ENCODE measurements at places on chromosomes 12 and 14.

GRCh38 chr12:39816671-39817185, 197.1 kb upstream of the ABCD2 start:
- no peaks in the 10 kb centered on the region for H3K36me3 ChIP-seq
- no peak for DNase-seq
- H3K27ac ChIP-seq = no peak overlapping the region
- H3K4me1 ChIP-seq = no peaks in the 10 kb centered on the region
- H3K4me3 ChIP-seq = no peak overlapping the region

GRCh38 chr12:42140901-42141300, 3.8 kb downstream of the GXYLT1 start:
- peaks cover 36% of the 10 kb centered on the region for H3K4me1 ChIP-seq
- H3K27ac ChIP-seq = no peak overlapping the region
- H3K4me3 ChIP-seq = no peak overlapping the region
- no peaks in the 10 kb centered on the region for H3K36me3 ChIP-seq
- no peak for DNase-seq

GRCh38 chr14:67002994-67003753, 186.1 kb upstream of the GARIN2 start:
- no peak for DNase-seq
- H3K27me3 ChIP-seq = no peaks in the 10 kb centered on the region
- H3K27ac ChIP-seq = no peak overlapping the region
- H3K36me3 ChIP-seq = no peaks in the 10 kb centered on the region

- H3K4me3 ChIP-seq = peak overlapping the region; percentile 27
- DNase-seq = no peak
- H3K4me1 ChIP-seq = peaks cover 6% of the 10 kb centered on the region
- no peak overlapping the region for H3K27ac ChIP-seq
- no peaks in the 10 kb centered on the region for H3K27me3 ChIP-seq
Observed at GRCh38 chr12:9240776-9241175, 32.6 kb upstream of the PZP start.

GRCh38 chr14:34460841-34461240, 1.2 kb downstream of the SPTSSA start:
- H3K27ac ChIP-seq = peak overlapping the region; percentile 89
- H3K4me1 ChIP-seq = peaks cover 18% of the 10 kb centered on the region
- no peaks in the 10 kb centered on the region for H3K36me3 ChIP-seq
- peak overlapping the region; percentile 63 for H3K4me3 ChIP-seq
- DNase-seq = no peak

GRCh38 chr14:87961246-87961645, 31.7 kb downstream of the GALC start:
- no peaks in the 10 kb centered on the region for H3K36me3 ChIP-seq
- H3K27ac ChIP-seq = no peak overlapping the region
- H3K27me3 ChIP-seq = no peaks in the 10 kb centered on the region
- no peak for DNase-seq

DNA sequence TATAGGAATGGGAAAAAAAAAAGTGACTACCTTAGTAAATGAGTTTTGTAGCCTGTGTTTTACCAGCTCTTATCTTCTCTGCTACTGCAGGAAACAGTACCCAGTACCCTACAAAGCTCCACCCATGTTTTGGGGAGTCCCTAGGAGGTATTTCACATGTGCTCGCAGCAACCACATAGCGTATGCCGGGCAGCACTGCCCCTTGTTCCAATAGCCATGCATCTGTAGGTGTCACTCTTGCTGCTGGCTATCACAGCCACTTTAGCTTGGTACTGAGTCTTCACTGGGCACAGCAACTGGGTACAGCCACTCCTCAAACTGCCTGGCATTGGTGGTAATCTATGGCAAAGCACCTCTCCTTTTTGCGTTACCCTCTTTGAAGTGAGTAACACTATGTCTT, 2.0 kb upstream of the MDM1 start:
- H3K4me1 ChIP-seq = peaks cover 17% of the 10 kb centered on the region
- no peak overlapping the region for H3K4me3 ChIP-seq
- H3K27ac ChIP-seq = no peak overlapping the region
- DNase-seq = no peak
- H3K27me3 ChIP-seq = no peaks in the 10 kb centered on the region

- no peak overlapping the region for H3K27ac ChIP-seq
- no peak for DNase-seq
- peaks cover 71% of the 10 kb centered on the region for H3K27me3 ChIP-seq
- H3K36me3 ChIP-seq = no peaks in the 10 kb centered on the region
- H3K4me1 ChIP-seq = no peaks in the 10 kb centered on the region
Observed at GRCh38 chr14:76129851-76130576, 21.7 kb upstream of the GPATCH2L start.

GRCh38 chr12:23950775-23951451, 1.4 kb upstream of the SOX5 start:
- H3K4me3 ChIP-seq = peak overlapping the region; percentile 35
- no peak overlapping the region for H3K27ac ChIP-seq
- peaks cover 31% of the 10 kb centered on the region for H3K27me3 ChIP-seq
- peak; percentile 50 for DNase-seq

DNA sequence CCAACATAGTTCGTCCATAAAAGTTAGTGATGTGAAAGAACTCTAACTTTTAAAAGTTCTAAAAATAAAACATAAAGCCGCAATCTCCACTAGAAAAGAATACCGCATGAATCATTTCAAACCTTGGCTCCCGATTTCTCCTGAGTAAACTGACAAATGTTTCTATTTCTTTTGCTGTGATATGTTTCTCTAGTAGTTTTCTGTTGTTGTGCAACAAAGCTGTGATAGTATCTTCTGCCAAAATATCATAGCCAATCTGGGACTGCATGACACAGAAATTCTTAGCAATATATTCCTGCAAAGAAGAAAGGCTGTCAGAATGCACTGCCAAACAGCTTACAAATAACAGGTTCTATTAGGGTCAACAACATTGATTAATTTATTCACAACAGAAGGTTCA, 174.0 kb downstream of the ITPR2 start:
- peaks cover 65% of the 10 kb centered on the region for H3K36me3 ChIP-seq
- H3K27ac ChIP-seq = no peak overlapping the region
- no peaks in the 10 kb centered on the region for H3K27me3 ChIP-seq
- H3K4me3 ChIP-seq = no peak overlapping the region
- H3K4me1 ChIP-seq = no peaks in the 10 kb centered on the region

- H3K27me3 ChIP-seq = no peaks in the 10 kb centered on the region
- peaks cover 43% of the 10 kb centered on the region for H3K4me1 ChIP-seq
- no peak overlapping the region for H3K4me3 ChIP-seq
- H3K36me3 ChIP-seq = no peaks in the 10 kb centered on the region
- H3K27ac ChIP-seq = no peak overlapping the region
Observed at GRCh38 chr12:32450768-32451167, 51.4 kb downstream of the FGD4 start.

GRCh38 chr12:120999191-121000120, 16.8 kb downstream of the C12orf43 start:
- H3K27ac ChIP-seq = no peak overlapping the region
- H3K27me3 ChIP-seq = no peaks in the 10 kb centered on the region
- H3K4me3 ChIP-seq = no peak overlapping the region
- H3K4me1 ChIP-seq = no peaks in the 10 kb centered on the region

GRCh38 chr14:32710731-32711680, 227.7 kb upstream of the NPAS3 start:
- no peaks in the 10 kb centered on the region for H3K4me1 ChIP-seq
- H3K27me3 ChIP-seq = no peaks in the 10 kb centered on the region
- no peak overlapping the region for H3K27ac ChIP-seq
- DNase-seq = no peak
- H3K4me3 ChIP-seq = no peak overlapping the region

DNA sequence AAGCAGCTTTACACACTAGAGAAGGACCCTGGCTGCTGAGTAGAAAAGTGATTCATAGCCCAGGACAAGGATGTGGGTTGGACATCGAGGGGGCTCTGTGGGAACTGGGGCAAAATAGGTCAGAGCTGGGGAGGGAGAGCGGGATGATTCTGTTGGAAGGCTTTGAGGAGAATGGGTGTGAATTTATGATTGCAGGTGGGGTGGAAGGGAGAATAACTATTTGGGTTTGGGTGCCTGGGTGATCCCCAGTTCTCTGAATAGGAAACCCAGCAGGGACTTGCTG, 13.1 kb downstream of the SERPINA3 start:
- H3K4me3 ChIP-seq = no peak overlapping the region
- H3K27ac ChIP-seq = no peak overlapping the region
- DNase-seq = no peak
- H3K36me3 ChIP-seq = no peaks in the 10 kb centered on the region
- no peaks in the 10 kb centered on the region for H3K27me3 ChIP-seq

- no peak overlapping the region for H3K27ac ChIP-seq
- H3K4me1 ChIP-seq = peaks cover 9% of the 10 kb centered on the region
- H3K4me3 ChIP-seq = no peak overlapping the region
- H3K36me3 ChIP-seq = no peaks in the 10 kb centered on the region
Observed at GRCh38 chr14:81454572-81455218, 54.6 kb upstream of the STON2 start.

GRCh38 chr14:75249958-75250336, 28.7 kb upstream of the FOS start:
- no peak for DNase-seq
- H3K36me3 ChIP-seq = no peaks in the 10 kb centered on the region
- no peaks in the 10 kb centered on the region for H3K27me3 ChIP-seq
- H3K4me1 ChIP-seq = peaks cover 3% of the 10 kb centered on the region

DNA sequence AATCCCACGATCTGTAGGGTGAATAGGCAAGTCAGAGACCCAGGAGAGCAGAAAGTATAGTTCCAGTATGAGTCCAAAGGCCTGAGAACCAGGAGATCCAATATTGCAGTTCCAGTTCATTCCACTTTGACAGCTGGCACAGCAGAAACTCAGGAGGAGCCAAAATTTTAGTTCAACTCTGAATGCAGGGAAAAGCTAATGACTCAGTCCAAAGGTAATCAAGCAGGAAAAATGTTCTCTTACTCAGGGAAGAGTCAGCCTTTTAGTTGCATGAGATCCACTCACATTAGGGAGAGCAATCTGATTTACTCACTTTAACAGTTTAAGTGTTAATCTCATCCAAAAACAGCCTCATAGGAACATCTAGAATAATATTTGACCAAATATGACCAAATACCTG, 130.2 kb upstream of the LRFN5 start:
- no peak for DNase-seq
- H3K36me3 ChIP-seq = no peaks in the 10 kb centered on the region
- no peaks in the 10 kb centered on the region for H3K27me3 ChIP-seq
- no peaks in the 10 kb centered on the region for H3K4me1 ChIP-seq
- H3K4me3 ChIP-seq = no peak overlapping the region

DNA sequence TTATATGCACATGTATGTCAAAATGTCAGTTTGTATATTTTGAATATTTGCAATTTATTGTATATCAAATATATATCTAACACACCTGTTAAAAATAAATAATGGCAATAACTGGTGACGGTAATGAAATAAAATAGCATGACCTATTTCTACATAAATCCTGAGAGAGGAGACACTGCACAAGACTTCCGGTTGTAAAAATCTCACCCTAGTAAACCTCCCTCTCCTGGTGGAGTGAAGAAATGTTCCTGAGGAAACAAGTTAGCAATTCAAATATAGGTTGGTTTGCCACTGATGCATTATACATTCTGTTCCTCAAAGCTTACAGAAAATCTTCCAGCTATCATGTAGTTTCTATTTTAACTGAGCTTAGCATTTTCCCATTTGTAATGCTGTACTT, 166.1 kb upstream of the SYT10 start:
- H3K36me3 ChIP-seq = no peaks in the 10 kb centered on the region
- no peaks in the 10 kb centered on the region for H3K4me1 ChIP-seq
- H3K27me3 ChIP-seq = no peaks in the 10 kb centered on the region
- no peak for DNase-seq
- H3K4me3 ChIP-seq = no peak overlapping the region

DNA sequence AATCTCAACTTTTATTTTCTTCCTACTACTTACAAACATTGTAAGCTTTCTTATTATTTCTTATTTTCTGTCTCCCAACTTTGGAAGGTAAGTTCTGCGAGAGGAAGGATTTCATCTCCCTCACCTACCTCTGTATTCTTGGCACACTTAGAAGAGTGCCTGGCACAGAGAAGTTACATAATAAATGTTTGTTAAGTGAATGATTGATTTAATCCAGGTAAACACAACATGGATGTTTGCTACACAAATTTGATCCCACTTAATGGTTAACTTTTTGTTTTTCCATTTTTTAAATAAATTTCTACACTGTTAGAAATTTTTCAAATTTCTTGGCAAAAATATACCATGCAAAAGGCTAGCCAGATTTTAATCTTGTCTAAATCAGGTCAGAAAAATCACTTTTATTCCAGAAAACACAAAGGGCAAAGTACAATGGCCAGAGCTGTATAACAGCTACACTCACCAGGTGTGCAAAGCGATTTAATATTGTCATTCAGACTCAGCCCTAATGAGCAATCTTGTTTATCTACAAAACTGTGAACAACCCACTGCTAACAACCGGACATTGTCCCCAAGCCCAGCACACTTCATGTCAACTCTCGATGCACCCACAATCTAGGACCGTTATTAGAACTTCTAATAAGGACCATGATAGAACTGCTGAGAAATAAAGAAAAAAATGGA, 222.1 kb upstream of the EEA1 start:
- H3K4me1 ChIP-seq = no peaks in the 10 kb centered on the region
- no peak overlapping the region for H3K4me3 ChIP-seq
- no peak overlapping the region for H3K27ac ChIP-seq
- H3K27me3 ChIP-seq = no peaks in the 10 kb centered on the region
- no peak for DNase-seq

DNA sequence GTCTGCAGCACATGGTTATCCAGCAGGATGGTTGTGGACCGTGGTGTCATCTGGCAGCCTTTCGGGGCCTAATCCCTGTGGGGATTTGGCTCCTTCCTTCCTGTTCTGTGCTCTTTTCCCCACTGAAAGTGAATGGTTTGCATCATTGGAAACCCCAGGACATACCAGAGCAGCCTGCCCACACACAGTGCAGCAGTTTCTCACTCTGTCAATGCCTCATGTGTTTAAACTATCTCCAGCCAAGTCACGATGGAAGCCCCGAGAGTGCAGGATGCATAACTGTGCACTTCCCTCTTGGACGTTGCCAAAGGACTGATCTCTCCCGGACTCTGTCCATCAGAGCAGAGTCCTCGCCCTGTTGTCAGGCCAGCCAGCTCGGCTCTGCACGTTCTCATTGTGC, 29.0 kb upstream of the AMN start:
- H3K27me3 ChIP-seq = no peaks in the 10 kb centered on the region
- H3K27ac ChIP-seq = no peak overlapping the region
- peak; percentile 68 for DNase-seq
- no peaks in the 10 kb centered on the region for H3K36me3 ChIP-seq
- no peak overlapping the region for H3K4me3 ChIP-seq
- H3K4me1 ChIP-seq = no peaks in the 10 kb centered on the region

- no peaks in the 10 kb centered on the region for H3K36me3 ChIP-seq
- H3K27me3 ChIP-seq = peaks cover 23% of the 10 kb centered on the region
- peak overlapping the region; percentile 13 for H3K27ac ChIP-seq
- peaks cover 14% of the 10 kb centered on the region for H3K4me1 ChIP-seq
- no peak for DNase-seq
Observed at GRCh38 chr12:52945389-52946232, 3.3 kb upstream of the KRT18 start.

GRCh38 chr14:92666251-92666650, 82.2 kb downstream of the LGMN start:
- H3K4me1 ChIP-seq = peaks cover 64% of the 10 kb centered on the region
- H3K4me3 ChIP-seq = no peak overlapping the region
- H3K27me3 ChIP-seq = no peaks in the 10 kb centered on the region
- DNase-seq = no peak
- peaks cover 65% of the 10 kb centered on the region for H3K36me3 ChIP-seq
- peak overlapping the region; percentile 74 for H3K27ac ChIP-seq

GRCh38 chr12:120162763-120163162, 31.8 kb downstream of the GCN1 start:
- H3K27ac ChIP-seq = no peak overlapping the region
- no peaks in the 10 kb centered on the region for H3K27me3 ChIP-seq
- H3K36me3 ChIP-seq = no peaks in the 10 kb centered on the region
- DNase-seq = no peak
- no peaks in the 10 kb centered on the region for H3K4me1 ChIP-seq
